ENCODE measurements at places on chromosomes 2 and 18.

DNA sequence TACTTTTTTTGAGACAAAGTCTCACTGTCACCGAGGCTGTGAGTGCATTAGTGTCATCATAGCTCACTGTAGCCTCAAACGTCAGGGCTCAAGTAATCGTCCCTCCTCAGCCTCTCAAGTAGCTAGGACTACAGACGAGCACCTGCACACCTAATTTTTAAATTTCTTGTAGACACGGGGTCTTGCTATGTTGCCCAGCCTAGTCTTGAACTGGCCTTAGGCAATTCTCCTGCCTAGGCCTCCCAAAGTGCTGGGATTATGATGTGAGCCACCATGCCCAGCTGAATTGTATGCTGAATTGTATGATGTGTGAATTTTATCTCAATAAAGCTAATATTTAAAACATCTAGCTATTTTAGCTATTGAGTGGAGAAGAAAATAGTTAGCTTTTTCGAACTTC is 18.9 kb downstream of the CAB39 start:
- no peak for DNase-seq

DNA sequence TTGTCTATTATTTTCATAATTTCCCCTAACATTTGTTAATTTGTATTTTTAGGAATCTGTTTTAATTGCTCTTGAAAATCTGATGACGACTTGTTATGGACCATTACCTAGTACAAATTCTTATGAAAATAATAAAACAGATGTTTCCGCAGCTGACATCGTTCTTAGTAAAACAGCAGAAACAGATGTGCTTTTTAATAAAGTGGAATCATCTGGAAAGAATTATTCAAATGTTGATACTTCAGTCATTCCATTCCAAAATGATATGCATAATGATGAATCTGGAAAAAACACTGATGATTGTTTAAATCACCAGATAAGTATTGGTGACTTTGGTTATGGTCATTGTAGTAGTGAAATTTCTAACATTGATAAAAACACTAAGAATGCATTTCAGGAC is 69.9 kb downstream of the PMS1 start:
- DNase-seq: no peak

DNA sequence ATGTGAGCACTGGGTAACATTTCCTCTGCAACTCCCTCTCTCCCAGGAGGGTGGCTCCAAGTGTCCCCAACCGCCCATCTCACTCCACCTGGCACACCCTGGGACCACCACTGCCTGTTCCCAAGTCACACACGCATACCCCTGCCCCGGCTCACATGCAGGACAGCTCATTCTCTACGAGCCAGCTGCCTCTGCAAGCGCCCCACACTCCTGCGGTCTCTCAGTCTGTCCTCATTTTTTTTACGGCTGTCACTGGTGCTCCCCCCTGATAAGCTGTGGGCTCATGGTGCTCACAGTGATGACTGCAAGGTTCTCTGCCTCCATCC is 30.8 kb downstream of the AFG3L2 start:
- DNase-seq: no peak

GRCh38 chr2:148430101-148430500 is 214.4 kb upstream of the EPC2 start:
- no peak for DNase-seq

- no peak for DNase-seq
Observed at GRCh38 chr18:24153397-24153796, 14.5 kb downstream of the CABYR start.

GRCh38 chr18:13409026-13409425 is 190.5 kb downstream of the LDLRAD4 start:
- DNase-seq: no peak

DNA sequence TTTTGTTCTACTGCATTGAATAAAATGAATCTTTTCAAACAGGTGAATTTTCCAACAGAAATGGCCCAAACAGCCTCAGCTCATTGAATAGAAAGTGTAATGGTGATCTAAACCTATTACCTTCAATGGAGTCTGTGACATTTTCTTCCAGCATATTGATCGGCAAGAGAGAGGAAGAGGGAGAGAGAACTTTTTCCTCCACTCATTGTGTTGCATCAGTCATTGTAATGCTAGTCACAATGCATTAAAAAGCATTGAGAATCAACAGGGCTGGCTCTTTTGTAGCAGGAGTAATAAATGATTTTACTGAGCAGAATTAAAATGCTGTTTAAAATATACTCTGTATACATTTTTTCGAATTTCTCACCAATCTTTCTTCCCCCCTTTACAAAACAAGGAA is 1794.5 kb upstream of the CELF4 start:
- DNase-seq: no peak

GRCh38 chr2:4357121-4357520 is 653.7 kb downstream of the DCDC2C start:
- no peak for DNase-seq

DNA sequence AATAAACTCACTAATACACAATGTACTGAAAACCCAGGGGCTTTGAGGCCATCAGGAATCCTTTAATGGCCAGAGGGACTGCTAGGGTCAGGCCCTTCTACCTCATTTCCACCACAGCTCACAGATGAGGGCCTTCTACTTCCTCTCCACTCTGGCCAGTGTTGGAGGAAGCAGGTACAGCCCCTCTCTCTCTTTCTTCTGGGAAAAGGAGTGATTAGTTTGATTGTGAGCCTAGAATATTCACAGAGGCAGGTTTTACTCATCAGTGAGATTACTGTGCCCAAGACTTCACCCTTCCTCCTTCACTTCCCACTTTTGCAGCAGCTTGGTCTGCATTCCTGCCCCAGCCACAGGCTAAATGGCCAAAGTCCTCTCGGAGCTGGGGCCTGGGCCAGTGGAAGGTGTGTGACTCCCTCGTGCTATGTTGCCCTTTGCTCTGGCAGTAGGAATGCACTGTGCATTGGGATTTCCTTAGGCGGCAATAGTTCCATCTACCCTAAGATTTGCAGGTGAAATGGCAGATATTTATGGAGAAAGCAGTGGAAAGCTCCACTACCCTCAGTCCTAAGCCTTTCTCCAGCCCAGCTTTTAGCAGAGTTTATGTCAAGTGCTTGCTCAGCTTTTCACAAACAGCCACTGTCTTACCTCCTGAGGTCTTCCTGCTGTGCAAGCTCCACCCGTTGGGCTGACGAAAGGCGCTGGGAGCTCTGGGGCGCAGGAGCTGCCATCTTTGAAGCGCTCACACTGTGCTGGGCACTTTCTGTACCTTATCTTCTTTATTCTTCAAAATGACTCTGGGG is 36.2 kb upstream of the YES1 start:
- DNase-seq: no peak

DNA sequence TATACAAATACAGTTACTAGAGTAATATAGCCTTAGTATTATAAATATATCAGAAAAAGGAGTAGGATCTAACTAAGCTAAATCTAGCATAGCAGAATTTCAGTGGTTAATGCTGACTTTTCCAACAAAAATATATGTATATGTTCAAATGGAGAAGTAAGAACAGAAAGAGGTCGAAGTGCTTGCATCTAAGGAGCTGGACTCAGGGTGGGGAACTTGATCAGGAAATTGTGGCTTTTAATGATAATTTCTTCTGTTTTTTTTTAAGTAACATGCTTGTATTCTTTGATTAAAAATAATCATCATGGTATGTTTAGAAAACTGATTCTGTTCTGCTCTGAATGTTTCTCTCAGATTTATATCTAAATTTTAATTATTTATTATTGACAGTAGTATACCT is 327.1 kb downstream of the GALNT13 start:
- DNase-seq: no peak

GRCh38 chr2:105496271-105496670 is 97.4 kb upstream of the FHL2 start:
- no peak for DNase-seq

- no peak for DNase-seq
Observed at GRCh38 chr2:10591207-10591606, 98.6 kb downstream of the NOL10 start.

DNA sequence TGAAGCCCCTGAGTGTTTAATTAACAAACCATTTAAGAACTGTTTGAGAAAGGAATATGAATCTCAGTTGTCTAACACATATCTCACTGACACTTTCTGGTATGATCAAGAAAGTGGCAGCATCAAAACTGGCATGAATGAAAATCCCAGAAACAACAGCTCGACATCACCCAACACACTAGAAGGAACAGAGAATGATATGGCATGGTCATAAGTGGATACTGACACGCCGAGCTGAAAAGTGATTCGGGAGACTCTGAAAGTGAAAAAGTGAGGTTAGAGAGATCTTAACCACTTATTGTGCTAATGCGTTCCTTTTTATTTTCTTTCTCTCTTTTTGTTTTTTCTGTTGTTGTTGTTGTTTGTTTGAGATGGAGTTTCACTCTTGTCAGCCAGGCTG is 37.9 kb downstream of the MRPL35 start:
- DNase-seq: no peak

DNA sequence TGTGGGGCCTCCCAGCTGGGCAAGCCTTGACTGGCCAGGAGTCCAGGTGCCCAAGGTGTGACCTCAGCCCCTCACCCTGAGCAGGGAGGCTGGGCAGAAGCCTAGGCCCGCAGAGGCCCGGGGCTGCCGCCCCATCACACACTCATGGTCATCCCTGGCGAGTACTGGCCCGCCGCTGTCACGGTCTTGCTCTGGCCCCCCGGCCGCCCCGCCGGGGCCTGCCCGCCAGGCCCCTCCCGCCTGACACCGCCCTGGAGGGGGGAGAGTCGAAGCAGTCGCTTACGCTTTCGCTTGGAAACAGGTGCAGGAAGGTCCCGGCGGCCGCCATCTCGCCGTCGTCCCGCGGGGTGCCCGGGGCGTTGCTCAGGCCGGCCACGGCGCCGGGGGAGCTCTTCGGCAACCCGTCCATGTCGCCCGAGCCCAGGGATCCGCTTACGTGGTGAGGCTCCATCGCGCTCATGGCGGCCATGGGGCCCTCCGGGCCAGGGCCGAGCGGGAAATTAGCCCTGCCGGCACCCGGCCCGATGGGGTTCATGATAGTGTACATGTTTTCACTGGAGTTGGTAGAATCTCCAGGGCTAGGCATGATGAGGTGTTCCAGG is 26.6 kb upstream of the ANKRD62 start:
- no peak for DNase-seq

DNA sequence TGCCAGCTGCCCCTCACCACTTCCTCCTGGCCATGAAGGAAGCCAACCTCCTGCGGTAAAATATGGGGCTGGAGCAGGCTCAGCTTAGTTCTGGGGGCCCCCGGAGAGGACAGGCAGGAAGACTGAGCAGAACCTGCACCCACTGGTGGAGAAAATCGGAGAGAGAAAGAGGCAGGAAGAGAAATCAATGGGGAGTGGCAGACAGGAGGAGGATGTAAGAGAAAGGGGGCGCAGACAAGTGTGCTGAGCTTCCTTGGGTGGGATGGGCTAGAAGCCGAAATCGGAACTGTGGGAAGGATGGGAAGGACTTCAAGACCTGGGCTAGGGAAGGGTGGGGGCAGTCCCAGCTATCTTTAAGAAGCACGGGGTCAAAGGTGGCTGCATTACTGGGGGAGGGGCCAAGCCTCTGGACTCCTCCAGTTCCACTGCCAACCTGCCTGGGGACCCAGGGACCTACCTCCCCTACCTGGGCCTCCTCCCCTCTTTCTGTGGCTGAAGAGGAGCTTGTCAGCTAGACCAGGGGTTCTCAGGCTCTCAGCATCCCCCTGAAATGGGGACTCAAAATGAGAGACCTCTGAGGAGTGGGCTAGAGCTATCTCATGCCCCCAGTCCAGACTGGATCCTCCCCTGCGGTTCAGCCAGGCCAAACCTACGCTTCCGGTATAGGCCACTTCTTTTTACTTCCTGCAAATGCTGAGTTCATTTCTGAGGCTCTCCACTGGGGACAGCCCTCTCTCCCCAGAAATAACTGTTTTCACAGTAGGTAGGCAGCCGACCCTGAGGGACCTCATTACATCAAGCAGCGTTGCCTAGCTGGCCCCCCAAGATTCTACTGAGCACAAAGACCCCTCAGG is 33.6 kb upstream of the B3GNT7 start:
- DNase-seq: no peak

DNA sequence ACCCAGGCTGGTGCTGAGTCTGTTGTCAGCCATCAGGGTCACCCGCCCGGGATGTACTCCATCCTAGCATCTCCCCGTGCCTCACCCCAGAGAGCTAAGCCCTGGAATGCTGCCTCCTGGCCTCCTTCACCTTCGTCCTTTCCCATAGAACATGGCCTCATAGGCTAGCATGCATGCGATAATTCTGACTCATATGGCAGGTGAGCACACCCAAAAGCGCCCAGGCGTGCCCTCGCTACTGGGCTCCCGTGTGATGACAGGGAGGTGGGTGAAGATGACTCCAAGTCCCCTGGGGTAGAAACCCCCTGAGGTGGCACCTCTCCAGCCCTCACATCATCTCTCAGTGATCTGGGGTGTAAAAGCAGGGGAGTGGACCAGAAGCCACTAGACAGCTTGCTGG is 7.3 kb downstream of the SPR start:
- no peak for DNase-seq

DNA sequence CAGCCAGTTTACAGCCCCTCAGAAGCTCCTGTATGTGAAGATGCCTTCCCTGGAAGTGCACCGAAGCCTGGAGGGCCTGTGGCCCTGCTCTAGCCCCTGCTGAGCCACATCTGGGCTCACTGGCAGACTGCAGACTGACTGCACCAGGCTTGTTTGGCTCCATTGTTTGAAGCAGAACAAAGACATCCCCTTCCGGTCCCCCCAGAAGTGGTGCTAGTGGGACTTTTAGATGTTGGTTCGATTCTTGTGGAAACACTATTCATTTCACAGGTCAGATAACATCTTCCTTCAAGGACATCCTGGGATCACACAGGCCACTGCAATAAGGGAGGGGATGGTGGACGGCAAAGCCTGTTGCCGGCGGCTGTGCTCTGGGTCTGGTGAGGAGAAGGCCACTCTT is 57.8 kb upstream of the CBLN2 start:
- no peak for DNase-seq

All from activated T-cell treated with anti-CD3 and anti-CD28 coated beads for 4 hours (primary cell).